ENCODE measurements at places on chromosomes 1 and 21.
A peak's percentile ranks its signal among the peaks of the same experiment; 100 is the strongest.

- DNase-seq = peak; percentile 12
Observed at GRCh38 chr1:227886993-227887696, 60.6 kb downstream of the WNT9A start.

GRCh38 chr1:198788561-198789064, 149.8 kb downstream of the PTPRC start:
- peak; percentile 7 for DNase-seq

GRCh38 chr1:215992620-215993019, 425.5 kb downstream of the KCTD3 start:
- no peak for DNase-seq

DNA sequence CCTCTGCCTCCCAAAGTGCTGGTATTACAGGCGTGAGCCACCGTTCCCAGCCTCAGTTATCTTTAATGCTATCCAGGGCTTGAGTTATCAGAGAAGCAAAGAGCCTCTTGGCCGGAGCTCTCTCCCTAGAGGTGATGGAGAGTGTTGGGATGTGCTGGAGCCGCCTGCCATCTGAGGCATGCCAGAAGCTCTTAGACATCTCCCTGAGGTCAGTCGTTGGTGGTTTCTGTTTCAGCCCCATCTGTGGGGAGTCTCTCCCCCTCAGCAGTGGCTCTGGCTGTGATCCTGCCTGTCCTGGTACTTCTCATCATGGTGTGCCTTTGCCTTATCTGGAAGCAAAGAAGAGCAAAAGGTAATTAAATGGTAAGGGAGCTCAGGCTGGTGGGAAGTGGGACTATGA, 11.6 kb upstream of the ZNF691 start:
- no peak for DNase-seq

GRCh38 chr1:162772571-162773154, 17.8 kb upstream of the HSD17B7 start:
- DNase-seq = no peak

GRCh38 chr1:112905395-112906149, 50.4 kb downstream of the SLC16A1 start:
- DNase-seq = no peak

DNA sequence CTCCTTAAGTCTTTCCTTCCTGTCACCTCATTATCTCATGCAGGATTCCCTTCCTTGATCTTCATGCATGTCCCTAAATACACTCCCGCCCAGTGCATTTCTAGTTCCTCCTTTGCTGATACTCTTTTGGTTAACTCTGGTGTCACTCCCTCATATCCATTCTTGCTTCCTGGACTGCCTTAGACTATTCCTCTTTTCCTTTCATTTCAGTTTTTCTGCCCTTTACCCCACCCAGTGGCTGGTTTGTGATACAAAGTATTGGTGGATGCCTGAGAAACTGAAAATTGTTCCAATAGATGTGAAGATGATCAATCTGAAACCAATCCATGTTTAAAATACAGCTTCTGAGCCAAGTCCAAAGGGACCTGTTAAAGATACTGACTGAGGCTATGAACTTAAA, 553.8 kb upstream of the CAMK1G start:
- DNase-seq = no peak

- no peak for DNase-seq
Observed at GRCh38 chr1:117128323-117129079, 7.0 kb upstream of the TRIM45 start.

DNA sequence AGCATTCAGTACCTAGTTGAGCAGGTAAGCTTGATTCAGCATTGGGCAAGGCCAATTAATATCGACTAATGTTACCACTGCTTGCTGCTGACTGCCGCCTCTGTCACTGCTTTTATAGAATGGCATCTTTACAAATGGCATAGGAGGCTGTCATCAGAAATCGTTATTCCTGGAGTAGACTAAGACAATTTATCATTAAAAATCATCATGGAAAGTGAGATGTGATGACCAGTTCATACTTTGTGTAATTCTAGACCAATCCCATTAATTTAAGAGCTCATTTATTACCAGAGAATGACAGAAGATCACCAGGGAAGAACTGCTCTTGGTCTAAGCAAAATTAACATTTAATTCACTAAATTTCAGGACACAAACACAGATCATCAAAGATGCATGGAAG, 254.0 kb downstream of the SPATA17 start:
- DNase-seq = no peak

- no peak for DNase-seq
Observed at GRCh38 chr1:5244631-5245285, 590.3 kb downstream of the AJAP1 start.

DNA sequence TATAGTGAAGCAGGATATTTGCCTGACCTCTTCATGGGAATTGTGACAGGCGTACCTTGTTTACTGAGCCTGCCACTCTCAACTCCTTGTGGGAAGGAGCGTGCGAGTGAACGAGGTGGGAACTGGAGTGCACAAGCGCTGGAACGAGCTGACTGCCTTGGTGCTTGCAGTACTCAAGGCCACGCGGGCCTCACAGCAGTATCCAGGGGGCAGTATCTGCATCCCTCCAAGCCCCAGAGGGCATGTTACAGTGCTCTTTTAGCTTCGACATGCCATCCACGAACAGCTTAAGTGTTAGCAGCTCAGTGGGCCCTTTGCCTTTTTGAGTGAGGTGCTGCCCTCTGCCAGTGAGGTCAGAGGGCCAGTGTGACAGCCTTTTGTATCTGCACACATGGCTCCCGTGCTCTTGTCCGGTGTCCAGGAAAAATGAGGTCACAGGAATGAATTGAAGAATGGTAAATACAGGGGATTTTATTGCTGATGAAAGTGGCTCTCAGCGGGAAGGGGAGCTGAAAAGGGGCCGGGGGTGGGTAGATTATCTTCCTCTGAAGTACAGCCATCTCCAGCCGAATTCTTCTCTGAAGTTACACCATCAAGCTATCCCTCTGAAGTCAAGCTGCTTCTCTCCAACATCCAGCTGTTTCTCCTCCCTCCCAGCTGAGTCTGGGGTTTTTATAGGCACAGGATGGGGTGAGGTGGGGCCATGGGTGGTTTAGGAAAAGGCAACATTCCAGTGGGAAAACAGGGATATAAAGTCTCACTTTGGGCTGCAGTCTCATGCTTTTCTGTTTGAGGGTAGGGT, 69.3 kb downstream of the EPB41 start:
- DNase-seq = no peak

- DNase-seq = no peak
Observed at GRCh38 chr1:112877750-112878149, 78.2 kb downstream of the SLC16A1 start.

DNA sequence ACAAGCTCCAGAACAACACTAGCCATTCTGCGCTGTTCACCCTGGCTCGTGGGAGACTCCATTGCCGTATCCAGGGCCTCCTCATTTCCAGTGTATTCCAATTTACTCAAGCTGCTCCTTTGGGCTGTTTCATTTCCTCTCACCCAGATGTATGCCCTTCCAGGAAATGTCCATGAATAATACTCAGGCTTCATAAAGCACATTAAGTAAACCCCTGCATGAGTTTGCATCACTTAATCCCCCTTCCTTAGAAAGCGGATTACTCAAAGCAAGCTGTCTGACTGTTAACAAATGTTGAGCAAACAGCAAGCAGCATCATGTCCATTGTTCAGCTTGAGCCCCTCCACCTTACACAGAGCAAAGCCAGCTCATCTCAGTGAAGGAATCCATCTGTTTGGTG, 403.6 kb upstream of the PBX1 start:
- DNase-seq = no peak

DNA sequence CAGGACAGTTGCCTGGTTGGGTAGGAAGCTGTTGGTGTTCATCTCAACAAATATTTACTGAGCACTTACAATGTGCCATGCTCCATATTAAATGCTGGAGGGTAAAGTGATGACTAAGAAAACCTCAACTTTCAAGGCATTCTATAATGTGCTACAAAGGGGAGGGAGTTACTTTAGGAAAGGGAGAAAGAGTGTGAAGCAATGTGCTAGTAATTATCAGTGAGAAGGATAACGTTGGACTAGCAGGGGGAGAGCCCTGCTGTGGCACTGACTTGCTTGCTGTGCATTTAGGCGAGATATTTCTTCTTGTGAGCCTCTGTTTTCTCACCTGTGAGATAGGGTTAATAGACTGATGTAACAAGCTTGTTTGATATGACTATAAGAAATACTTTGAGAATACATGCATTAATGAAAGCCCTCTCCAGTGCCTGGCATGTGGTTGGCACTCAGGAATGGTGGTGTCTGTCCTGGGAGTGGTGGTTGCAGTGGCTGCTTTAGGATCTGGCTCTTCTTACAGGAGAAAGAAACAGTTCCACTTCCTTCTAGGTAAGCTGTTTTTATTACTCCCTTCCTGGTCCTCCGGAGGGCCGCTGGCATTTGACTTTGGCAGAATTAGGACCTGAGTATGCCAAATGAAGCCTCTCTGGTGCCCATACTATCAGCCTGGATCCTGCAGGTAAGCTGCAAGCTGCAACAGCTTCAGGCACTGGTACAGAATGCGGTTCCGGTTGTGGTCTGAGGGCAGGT, 111.1 kb upstream of the COA6 start:
- no peak for DNase-seq

DNA sequence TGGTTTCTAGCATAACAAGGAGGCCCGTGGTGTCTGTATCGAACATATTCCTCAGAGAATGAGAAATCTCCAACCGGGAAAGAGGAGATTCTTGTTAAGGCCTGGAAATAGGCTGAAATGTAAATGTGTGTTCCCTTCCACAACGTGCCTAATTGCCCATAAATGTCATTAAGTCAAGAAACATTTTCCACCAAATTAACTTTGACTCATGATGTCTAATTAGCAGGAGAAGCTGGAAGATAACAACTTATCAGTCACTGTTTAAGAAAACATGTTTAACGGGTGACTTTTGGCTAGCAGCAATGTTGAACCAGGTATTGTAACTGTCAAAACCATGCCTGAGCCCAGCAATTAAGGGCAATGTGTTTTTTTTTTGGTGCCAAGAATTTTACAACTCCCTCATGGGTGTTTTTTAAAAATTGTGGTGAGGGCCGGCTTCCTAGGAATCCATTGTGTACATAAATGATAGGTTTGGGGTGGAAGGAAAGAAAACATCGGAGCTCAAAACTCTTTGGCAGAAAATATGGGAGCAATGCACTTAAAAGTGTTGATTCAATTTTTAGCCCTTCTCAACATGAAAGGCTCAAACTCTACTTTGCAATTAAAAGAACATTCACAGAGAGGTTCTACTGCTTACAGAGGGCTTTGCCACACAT, 67.0 kb downstream of the OLIG1 start:
- no peak for DNase-seq

GRCh38 chr1:31786366-31787060, 22.4 kb upstream of the ADGRB2 start:
- no peak for DNase-seq

- DNase-seq = no peak
Observed at GRCh38 chr1:201896951-201897391, 8.3 kb downstream of the SHISA4 start.

GRCh38 chr1:31811605-31812004, 4.2 kb downstream of the SPOCD1 start:
- DNase-seq = no peak

DNA sequence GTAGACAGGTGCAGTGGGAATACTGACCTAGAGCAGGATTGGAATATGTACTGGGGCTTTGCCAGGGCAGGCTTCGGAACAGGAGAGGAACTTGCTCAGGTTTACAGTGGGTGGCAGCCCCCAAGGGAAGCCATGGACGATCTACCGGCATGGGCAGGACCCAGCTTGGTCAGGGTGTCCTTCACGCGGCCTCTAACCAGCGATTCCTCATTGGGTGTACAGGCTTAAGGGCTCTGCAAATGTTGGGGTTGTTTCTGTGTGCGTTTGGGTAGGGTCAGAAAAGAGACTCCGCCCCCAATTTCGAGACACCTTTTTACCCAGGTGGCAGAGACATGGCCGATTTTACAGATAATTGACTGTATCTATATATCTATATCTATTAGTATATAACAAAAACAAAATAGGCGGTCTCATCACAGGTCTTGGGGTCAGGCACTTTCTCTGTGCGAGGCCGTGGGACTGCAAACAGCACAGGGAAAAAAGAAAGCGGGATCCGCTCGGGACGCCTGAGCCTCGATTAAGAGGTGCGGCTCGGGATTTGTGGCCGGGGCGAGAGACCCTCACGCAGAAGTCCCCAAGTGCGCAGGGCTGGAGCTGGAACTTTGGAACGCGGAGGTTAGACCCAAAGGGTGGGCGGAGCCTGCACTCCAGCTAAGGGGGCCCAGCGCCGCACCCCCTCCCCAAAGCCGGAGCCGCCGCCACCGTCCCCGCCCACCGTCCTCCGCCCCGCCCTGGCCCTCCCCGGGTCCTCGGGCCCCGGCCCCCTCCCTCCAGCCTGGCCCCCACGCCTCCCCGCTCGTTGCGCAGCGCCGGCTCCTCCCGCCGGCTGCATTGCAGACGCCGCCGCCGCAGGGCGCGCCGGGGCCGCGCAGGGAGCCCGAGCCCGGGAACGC, 67.5 kb upstream of the VAMP3 start:
- DNase-seq = peak; percentile 18

DNA sequence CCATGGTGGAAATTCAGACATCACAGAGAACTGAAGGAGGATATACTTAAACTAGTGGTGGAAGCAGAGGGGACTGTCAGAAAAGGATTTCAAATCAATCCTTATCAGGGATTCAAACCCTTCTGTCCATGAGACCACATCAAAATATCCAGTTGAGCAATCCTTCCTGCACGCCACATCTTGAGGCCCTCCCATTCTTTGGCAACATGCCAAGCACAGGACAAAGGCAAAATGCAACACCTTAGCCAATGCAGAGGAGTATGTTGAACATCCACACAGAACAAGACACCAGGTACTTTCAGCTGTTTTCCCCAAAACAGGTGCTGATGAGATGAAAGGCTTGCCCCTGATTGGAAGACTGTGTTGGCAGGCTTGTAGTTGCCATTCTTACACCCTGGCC, 81.8 kb upstream of the PLXNA2 start:
- no peak for DNase-seq

- DNase-seq = no peak
Observed at GRCh38 chr21:34017039-34017961, 56.1 kb upstream of the MRPS6 start.

- DNase-seq = peak; percentile 12
Observed at GRCh38 chr21:34166468-34166867, 93.1 kb downstream of the MRPS6 start.

DNA sequence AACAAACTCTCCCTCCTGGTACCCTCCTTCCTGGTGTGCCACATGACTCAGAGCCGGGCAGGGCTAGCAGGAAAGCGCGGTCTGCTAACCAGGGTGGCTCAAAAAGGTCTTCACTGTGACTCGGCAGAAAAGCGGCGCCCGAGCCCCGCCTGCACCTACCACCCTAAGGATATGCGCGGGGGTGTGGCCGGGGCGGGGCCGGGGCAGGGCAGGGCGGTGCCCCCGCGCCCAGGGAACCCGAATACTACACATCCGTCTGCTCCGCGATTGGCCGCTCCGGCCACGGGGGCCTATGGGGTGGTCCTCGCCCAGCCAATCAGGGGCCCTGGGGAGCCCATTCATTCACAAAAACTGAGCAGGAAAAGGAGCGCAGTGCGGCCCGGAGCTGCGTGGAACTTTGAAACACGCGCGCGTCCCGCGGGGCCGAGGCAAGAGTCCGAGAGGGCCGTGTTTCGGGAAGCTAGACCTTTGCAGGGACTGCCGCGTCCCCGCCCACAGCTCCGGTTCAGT, 1.7 kb downstream of the LRP8 start:
- peak; percentile 97 for DNase-seq
